ENCODE measurements at places on chromosomes 12 and 14. TPM values are rescaled to one million over a fixed set of nuclear protein-coding genes. Genes with fewer than 3 reads are reported as not detected.

- DNase-seq: no peak
Observed at GRCh38 chr12:78929075-78929418, 64.5 kb downstream of the SYT1 start.

GRCh38 chr14:75283833-75284563, 5.4 kb downstream of the FOS start:
- peak; percentile 92 for DNase-seq

DNA sequence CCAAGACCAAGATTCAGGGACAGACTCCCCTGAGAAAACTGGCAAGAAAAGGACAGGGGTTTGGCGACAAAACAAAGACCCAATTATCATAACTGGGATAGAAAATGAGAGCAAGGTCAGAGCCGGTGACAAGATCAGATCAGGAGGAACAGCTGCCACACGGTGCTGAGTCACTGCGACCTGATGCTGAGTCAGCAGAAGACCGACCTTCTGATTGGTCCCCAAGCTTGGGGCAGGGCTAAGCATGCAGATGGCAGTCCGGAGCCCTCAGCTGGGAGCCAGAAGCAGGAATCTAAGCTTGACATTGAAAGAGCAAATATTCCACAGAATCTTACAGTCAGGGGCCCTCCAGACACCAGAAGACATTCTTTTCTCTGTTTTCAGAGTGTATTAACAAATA, 19.1 kb upstream of the ARMH4 start:
- peak; percentile 83 for DNase-seq

DNA sequence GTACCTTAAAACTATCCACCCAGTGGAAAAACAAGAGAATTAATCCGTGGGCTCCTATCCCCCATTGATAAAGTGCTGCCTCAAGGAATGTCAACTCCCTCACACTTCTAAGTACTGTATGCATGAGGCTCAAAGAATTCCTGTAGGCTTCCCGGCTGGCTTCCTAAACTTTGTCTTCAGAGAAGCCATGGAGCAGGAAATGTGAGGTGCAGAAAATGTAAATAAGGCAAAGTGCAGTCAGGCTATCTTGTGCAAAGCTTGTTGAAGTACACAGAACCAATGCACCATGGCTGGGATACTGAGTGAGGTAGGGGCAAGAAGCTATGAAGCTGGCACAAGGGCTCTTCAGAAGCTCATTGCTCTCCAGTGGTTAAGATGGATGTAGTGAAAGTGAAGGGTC, 611.0 kb downstream of the FSCB start:
- no peak for DNase-seq

DNA sequence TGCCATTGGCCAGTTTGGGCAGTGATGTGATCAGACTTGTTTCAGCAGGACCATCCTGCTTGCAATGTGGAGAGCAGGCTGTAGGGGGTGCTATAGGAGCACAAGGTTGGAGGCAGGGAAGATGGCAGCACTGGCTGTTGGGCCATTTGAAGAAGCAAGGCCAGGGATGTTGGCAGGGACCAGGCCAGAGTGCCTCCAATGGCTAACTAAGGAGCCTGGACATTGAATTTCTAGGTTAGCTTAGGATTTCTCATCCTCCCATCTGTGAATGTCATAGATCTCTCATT, 23.5 kb downstream of the FGF23 start:
- no peak for DNase-seq

GRCh38 chr12:54232790-54233189, 44.0 kb upstream of the SMUG1 start:
- no peak for DNase-seq

- DNase-seq: no peak
Observed at GRCh38 chr14:61544448-61545330, 150.6 kb upstream of the HIF1A start.

DNA sequence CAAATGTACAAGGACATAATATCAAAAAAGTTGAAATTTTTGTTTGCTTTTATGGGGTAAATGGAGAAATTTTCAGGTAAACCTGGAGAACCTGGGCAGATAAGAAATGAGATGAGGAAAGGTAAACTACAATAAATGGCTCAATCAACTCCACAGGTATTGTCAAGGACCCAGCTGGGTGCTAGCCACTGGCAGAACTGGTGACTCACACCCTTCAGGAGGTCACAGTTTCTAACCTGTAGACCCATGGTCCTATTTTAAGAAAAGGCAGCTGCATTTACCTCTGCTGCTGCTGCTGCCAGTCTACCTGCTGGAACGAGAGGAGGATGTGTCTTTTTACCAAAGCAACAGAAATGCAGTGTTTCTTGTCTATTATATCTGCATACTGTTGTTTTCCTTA, 226.6 kb downstream of the ALG10B start:
- no peak for DNase-seq

- no peak for DNase-seq
Observed at GRCh38 chr14:60302663-60303062, 53.6 kb downstream of the PPM1A start.

Gene WDHD1
- 0.59 TPM for total RNA-seq

Gene CISTR
- 3.7 TPM for total RNA-seq

Gene CDKN1B
- total RNA-seq: 38.1 TPM

Gene PLEKHD1
- not detected for total RNA-seq

Measured in right atrium auricular region (tissue), 2 donors.